Activated CD4-positive, alpha-beta T cell treated with anti-CD3 and anti-CD28 coated beads for 4 hours (primary cell): ENCODE measurements at places on chromosomes 6 and 20.

GRCh38 chr20:13291157-13291556, 70.1 kb downstream of the ISM1 start:
- DNase-seq, result no peak

GRCh38 chr20:35341366-35342028, 49.3 kb upstream of the FAM83C start:
- no peak for DNase-seq

DNA sequence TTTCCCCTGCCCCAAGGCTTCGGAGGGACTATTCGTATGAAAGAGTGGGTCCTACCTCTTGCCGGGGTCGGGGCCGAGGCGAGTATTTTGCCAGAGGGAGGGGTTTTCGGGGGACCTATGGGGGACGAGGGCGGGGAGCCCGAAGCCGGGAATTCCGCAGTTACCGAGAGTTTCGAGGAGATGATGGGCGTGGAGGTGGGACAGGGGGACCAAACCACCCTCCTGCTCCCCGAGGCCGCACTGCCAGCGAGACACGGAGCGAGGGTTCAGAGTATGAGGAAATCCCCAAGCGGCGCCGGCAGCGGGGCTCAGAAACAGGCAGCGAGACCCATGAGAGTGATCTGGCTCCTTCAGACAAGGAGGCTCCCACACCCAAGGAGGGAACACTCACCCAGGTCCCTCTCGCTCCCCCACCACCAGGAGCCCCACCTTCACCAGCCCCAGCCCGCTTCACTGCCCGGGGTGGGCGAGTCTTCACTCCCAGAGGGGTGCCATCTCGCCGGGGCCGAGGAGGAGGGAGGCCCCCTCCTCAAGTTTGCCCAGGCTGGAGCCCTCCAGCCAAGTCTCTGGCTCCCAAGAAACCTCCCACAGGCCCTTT, 11.3 kb downstream of the PRRC2A start:
- DNase-seq, result no peak

- DNase-seq, result no peak
Measured at GRCh38 chr20:53036992-53037391, 64.8 kb downstream of the TSHZ2 start.
